T-helper 1 cell treated with Interleukin-12 subunit alpha and Interleukin-12 subunit beta and Interleukin-4 antibody, amounts not matched to agents 30 ng/mL and 1 ng/mL, for 36 hours (primary cell): ENCODE measurements at places on chromosomes 7 and 10. TPM values are rescaled to one million over a fixed set of nuclear protein-coding genes. Genes with fewer than 3 reads are reported as not detected.

HOXA1 gene
- total RNA-seq: 0.22 and 0.41 TPM in 2 replicates

STAG3 gene
- 33.0 and 38.3 TPM in 2 replicates for total RNA-seq

FAM53B gene
- total RNA-seq: 35.0 and 38.1 TPM in 2 replicates

GIMAP5 gene
- total RNA-seq: 242 and 253 TPM in 2 replicates

HSPA12A gene
- total RNA-seq: 0.05 and 0.10 TPM in 2 replicates

ELFN1 gene
- total RNA-seq: 0.10 and 0.17 TPM in 2 replicates

EN2 gene
- not detected in 2 replicates for total RNA-seq

CTAGE8 gene
- 2.5 and 2.9 TPM in 2 replicates for total RNA-seq

OAT gene
- 24.5 and 29.1 TPM in 2 replicates for total RNA-seq

CC2D2B gene
- 0.76 and 1.6 TPM in 2 replicates for total RNA-seq

OR6B1 gene
- not detected in 2 replicates for total RNA-seq

TEX47 gene
- not detected in 2 replicates for total RNA-seq

COL13A1 gene
- total RNA-seq: not detected in 2 replicates

KBTBD2 gene
- total RNA-seq: 45.9 and 55.3 TPM in 2 replicates

PLXDC2 gene
- total RNA-seq: 0.10 TPM in 1 of 2 replicates, not detected in the other

TAS2R5 gene
- 0.83 and 1.2 TPM in 2 replicates for total RNA-seq

STRIP2 gene
- total RNA-seq: 38.1 and 40.2 TPM in 2 replicates

MUC12 gene
- total RNA-seq: not detected in 2 replicates

PTPN20 gene
- total RNA-seq: 0.20 and 0.41 TPM in 2 replicates

DLX5 gene
- total RNA-seq: not detected in 2 replicates

ACHE gene
- total RNA-seq: 0.17 and 0.42 TPM in 2 replicates

CYP3A7 gene
- total RNA-seq: not detected in 2 replicates

CYP2C19 gene
- not detected in 2 replicates for total RNA-seq

AKR1C1 gene
- 1.3 and 1.4 TPM in 2 replicates for total RNA-seq

IPMK gene
- 4.2 and 4.6 TPM in 2 replicates for total RNA-seq

CFAP69 gene
- not detected in 2 replicates for total RNA-seq

ARMH3 gene
- total RNA-seq: 27.8 and 28.0 TPM in 2 replicates

RBM28 gene
- 43.8 and 46.3 TPM in 2 replicates for total RNA-seq

RASSF4 gene
- total RNA-seq: 3.3 and 3.6 TPM in 2 replicates

TMEM130 gene
- total RNA-seq: not detected in 2 replicates

POLR2J2 gene
- 20.3 and 20.4 TPM in 2 replicates for total RNA-seq

CFAP43 gene
- total RNA-seq: not detected in 2 replicates

PHYHIPL gene
- not detected in 2 replicates for total RNA-seq

METTL2B gene
- total RNA-seq: 36.6 and 39.6 TPM in 2 replicates

OLAH gene
- 2.9 and 3.4 TPM in 2 replicates for total RNA-seq

LRRC4 gene
- not detected in 2 replicates for total RNA-seq

TMEM176A gene
- total RNA-seq: not detected in 2 replicates

MSMB gene
- not detected in 2 replicates for total RNA-seq

PDSS1 gene
- 16.7 and 18.1 TPM in 2 replicates for total RNA-seq

LOXL4 gene
- total RNA-seq: not detected in 2 replicates

ASAH2 gene
- total RNA-seq: 2.0 and 2.3 TPM in 2 replicates

C7orf57 gene
- total RNA-seq: 0.10 TPM in 1 of 2 replicates, not detected in the other

RAB19 gene
- 16.3 and 16.5 TPM in 2 replicates for total RNA-seq
